ENCODE measurements at places on chromosomes 2 and 18. TPM values are rescaled to one million over a fixed set of nuclear protein-coding genes. Genes with fewer than 3 reads are reported as not detected.

CXCR4 gene
- 17.2 TPM for total RNA-seq

TNFAIP6 gene
- not detected for total RNA-seq

TMEM131 gene
- total RNA-seq, result 15.7 TPM

DHRS9 gene
- not detected for total RNA-seq

OTOS gene
- not detected for total RNA-seq

MC4R gene
- not detected for total RNA-seq

RND3 gene
- 56.6 TPM for total RNA-seq

CNDP1 gene
- total RNA-seq, result not detected

CNRIP1 gene
- 78.7 TPM for total RNA-seq

LOXHD1 gene
- not detected for total RNA-seq

MTHFD2 gene
- total RNA-seq, result 61.6 TPM

RNF103 gene
- 13.9 TPM for total RNA-seq

NCKAP5 gene
- 0.49 TPM for total RNA-seq

SALL3 gene
- total RNA-seq, result not detected

RAB27B gene
- under 0.01 TPM for total RNA-seq

CAPN14 gene
- not detected for total RNA-seq

IRS1 gene
- 0.05 TPM for total RNA-seq

GLI2 gene
- 0.39 TPM for total RNA-seq

KYNU gene
- 7.9 TPM for total RNA-seq

CCDC141 gene
- 0.13 TPM for total RNA-seq

SNED1 gene
- total RNA-seq, result 4.3 TPM

IKZF2 gene
- 1.2 TPM for total RNA-seq

CHRNG gene
- not detected for total RNA-seq

ABCA12 gene
- 0.05 TPM for total RNA-seq

SLC8A1 gene
- 0.34 TPM for total RNA-seq

Data from mammary microvascular endothelial cell (primary cell).